Prostate gland (tissue), 2 donors: ENCODE measurements at places on chromosomes 11 and 22. TPM values are rescaled to one million over a fixed set of nuclear protein-coding genes. Genes with fewer than 3 reads are reported as not detected.

Gene C11orf91
- not detected for total RNA-seq

Gene DCUN1D5
- 38.9 TPM for total RNA-seq

Gene RFPL1
- total RNA-seq = not detected

Gene ARHGAP20
- 26.8 TPM for total RNA-seq

Gene A4GALT
- total RNA-seq = 34.7 TPM

Gene DMC1
- 3.2 TPM for total RNA-seq

Gene KCTD17
- total RNA-seq = 7.8 TPM

Gene TSPO
- total RNA-seq = 575 TPM

Gene TMPRSS5
- total RNA-seq = 2.1 TPM

Gene APLNR
- 1.7 TPM for total RNA-seq

Gene OR8B12
- total RNA-seq = not detected

Gene VSIG2
- 28.2 TPM for total RNA-seq

Gene TRPC6
- total RNA-seq = 1.1 TPM

Gene CABP4
- total RNA-seq = 6.1 TPM

Gene CREB3L1
- 41.0 TPM for total RNA-seq

Gene CASP5
- not detected for total RNA-seq

Gene PLA2G6
- 61.5 TPM for total RNA-seq

Gene METTL15
- total RNA-seq = 8.8 TPM

Gene DKK3
- 160 TPM for total RNA-seq

Gene ARAP1
- 109 TPM for total RNA-seq

Gene CRYBB3
- total RNA-seq = not detected

Gene UBQLN3
- total RNA-seq = 2.8 TPM

Gene POU2AF3
- total RNA-seq = 9.5 TPM

Gene SSTR3
- total RNA-seq = not detected

Gene PATE4
- total RNA-seq = not detected

Gene ZNF74
- total RNA-seq = 17.0 TPM

Gene CRYBB2
- total RNA-seq = not detected

Gene DRD4
- 0.68 TPM for total RNA-seq

Gene XKR3
- 0.74 TPM for total RNA-seq

Gene PPP2R5B
- total RNA-seq = 14.1 TPM

Gene XRCC6
- 247 TPM for total RNA-seq

Gene SCN4B
- 3.0 TPM for total RNA-seq

Gene CSF2RB
- 3.2 TPM for total RNA-seq

Gene ANGPTL5
- not detected for total RNA-seq

Gene UBQLNL
- 0.68 TPM for total RNA-seq

Gene OAF
- 17.4 TPM for total RNA-seq

Gene MPPED2
- 34.9 TPM for total RNA-seq

Gene PRRG4
- total RNA-seq = 5.2 TPM

Gene UPB1
- 0.05 TPM for total RNA-seq

Gene OR52I2
- not detected for total RNA-seq
